SJSA1 (cell line): ENCODE measurements at places on chromosomes 12 and 14. TPM values are rescaled to one million over a fixed set of nuclear protein-coding genes. Genes with fewer than 3 reads are reported as not detected.

DNA sequence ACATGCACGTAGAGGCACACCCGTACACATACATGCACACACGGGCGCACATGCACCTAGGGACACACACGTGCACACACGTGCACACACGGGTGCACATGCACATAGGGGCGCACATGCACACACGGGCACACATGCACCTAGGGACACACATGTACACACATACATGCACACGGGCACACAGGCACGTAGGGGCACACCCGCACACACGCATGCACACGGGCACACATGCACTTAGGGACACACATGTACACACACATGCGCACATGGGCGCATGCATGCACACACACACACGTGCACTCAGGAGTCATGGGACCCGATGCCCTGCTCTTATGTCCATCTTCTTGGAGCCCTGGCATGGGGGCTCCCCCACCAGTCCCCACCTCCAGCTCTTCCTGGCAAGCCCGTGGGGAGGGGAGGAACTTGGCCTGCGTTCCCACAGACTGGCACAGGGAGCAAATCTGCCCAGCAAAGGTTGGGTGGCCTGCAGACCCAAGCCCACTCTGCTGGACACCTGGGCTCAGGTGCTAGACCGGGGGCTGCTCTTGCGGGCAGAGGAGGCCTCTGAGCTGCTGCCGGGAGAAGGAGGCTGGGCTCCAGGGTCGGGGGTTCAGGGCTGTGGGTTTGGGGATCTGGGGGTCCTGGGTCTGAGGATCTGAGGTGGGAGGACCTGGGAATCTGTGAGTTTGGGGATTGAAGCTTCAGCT, 51.4 kb downstream of the KIF26A start:
- no peak overlapping the region for H3K27ac ChIP-seq
- H3K4me3 ChIP-seq, result no peak overlapping the region
- peaks cover 17% of the 10 kb centered on the region for H3K27me3 ChIP-seq
- DNase-seq, result no peak
- H3K36me3 ChIP-seq, result no peaks in the 10 kb centered on the region
- H3K4me1 ChIP-seq, result no peaks in the 10 kb centered on the region

GRCh38 chr14:105012171-105012985, 8.5 kb downstream of the CDCA4 start:
- H3K27ac ChIP-seq, result no peak overlapping the region
- no peaks in the 10 kb centered on the region for H3K27me3 ChIP-seq
- peaks cover 3% of the 10 kb centered on the region; the same call in 1 of the 2 replicates for H3K4me1 ChIP-seq
- peaks cover 90% of the 10 kb centered on the region for H3K36me3 ChIP-seq
- no peak for DNase-seq

GRCh38 chr12:2764398-2764797, 30.4 kb upstream of the FKBP4 start:
- H3K27ac ChIP-seq, result no peak overlapping the region
- H3K4me3 ChIP-seq, result no peak overlapping the region
- H3K36me3 ChIP-seq, result no peaks in the 10 kb centered on the region
- H3K27me3 ChIP-seq, result peaks cover 33% of the 10 kb centered on the region
- no peaks in the 10 kb centered on the region for H3K4me1 ChIP-seq

DNA sequence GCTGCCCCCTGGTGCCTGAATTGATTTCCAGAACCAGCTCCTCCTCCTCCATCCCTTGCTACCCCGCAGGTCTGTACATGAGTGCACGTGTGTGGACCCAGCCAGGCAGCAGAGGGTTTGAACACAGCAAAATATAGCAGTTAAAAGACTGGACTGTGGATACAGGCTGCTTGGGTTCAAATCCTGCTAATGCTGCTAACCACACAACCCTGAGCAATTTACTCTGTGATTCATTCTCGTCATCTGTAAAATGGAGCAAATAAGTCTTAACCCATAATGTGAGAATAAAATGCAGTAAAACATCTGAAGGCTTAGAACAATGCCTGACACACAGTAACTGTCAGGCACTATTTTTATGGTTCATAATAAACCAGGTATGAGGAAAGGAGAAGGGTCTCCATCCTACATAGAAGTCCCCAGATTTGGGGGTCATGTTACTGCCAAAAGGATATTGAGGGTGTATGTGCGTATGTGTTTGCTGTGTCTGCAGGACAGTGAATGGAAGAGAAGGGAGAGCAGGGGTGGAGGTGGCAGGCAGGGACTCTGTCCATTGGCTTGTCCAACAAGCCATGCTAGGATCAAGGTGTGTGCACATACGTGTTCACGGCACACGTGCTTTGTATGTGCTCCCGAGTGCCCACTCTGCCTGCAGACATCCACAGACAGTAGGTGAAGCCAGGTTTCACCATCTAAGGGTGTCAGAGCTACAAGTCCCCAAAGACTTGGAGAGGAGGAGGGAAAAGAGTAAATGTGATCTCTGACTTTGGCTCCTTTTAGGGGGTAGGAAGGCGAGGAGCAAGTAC, 1.5 kb upstream of the STAT6 start:
- peaks cover 32% of the 10 kb centered on the region for H3K4me1 ChIP-seq
- no peaks in the 10 kb centered on the region for H3K27me3 ChIP-seq
- H3K4me3 ChIP-seq, result peak overlapping the region; percentile 46
- H3K36me3 ChIP-seq, result peaks cover 5% of the 10 kb centered on the region; the same call in 1 of the 2 replicates
- H3K27ac ChIP-seq, result peak overlapping the region; percentile 77; the same call in 1 of the 2 replicates
- DNase-seq, result no peak

DNA sequence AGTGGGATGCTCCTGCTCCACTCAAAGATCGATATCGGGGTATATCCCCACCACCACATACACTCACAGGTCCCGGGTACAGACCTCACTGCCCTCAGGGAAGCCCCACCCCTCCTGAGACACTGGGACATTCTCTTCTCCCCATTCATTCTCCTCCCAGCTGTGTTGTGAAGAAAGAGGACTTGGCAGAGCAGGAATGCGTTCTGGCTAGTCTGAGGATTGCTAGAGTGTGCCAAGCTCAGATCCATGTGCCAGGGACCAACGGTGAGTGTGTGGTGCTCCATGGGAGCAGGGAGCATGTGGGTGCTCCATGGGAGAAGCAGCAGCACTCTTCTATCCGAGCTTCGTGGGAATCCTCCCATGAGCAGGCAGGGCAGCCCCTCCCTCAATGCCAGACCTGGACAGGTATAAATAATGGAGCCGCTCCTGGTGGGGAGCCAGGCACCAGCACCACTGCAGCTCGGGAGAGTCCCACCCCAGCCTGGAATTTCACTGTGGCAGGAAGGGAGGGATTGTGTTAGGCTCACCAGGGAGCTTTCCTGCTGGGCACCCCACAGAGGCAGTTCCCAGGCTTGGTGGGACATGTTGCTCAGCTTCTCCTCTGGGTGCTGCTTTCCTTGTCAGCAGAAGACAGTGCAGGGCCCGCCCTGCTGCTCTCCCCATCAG, 2.3 kb upstream of the KRT5 start:
- no peaks in the 10 kb centered on the region for H3K4me1 ChIP-seq
- no peak overlapping the region for H3K4me3 ChIP-seq
- H3K27me3 ChIP-seq, result peaks cover 4% of the 10 kb centered on the region; the same call in 1 of the 2 replicates
- no peak overlapping the region for H3K27ac ChIP-seq
- DNase-seq, result peak; percentile 28

DNA sequence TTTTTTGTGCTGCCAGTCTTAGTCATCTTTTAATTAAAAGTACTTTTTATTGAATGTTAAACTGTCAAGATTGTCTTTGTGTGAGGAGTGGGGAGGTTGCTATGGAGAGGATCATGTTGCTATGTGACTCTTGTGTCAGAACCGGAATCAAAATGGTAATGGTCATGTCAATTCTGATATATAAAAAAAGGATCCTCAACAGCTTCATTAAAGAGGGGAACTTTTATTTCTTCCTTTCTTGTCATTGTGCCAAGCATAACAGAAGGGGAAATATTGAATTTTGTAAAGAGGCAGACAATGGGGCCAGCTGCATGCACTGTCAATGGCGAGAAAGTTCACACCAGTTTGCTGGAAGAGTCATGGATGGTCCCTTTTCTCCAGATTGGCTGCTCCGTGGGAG, 564.8 kb downstream of the VRK1 start:
- H3K4me1 ChIP-seq, result no peaks in the 10 kb centered on the region
- no peak overlapping the region for H3K27ac ChIP-seq
- H3K36me3 ChIP-seq, result no peaks in the 10 kb centered on the region
- no peaks in the 10 kb centered on the region for H3K27me3 ChIP-seq

DNA sequence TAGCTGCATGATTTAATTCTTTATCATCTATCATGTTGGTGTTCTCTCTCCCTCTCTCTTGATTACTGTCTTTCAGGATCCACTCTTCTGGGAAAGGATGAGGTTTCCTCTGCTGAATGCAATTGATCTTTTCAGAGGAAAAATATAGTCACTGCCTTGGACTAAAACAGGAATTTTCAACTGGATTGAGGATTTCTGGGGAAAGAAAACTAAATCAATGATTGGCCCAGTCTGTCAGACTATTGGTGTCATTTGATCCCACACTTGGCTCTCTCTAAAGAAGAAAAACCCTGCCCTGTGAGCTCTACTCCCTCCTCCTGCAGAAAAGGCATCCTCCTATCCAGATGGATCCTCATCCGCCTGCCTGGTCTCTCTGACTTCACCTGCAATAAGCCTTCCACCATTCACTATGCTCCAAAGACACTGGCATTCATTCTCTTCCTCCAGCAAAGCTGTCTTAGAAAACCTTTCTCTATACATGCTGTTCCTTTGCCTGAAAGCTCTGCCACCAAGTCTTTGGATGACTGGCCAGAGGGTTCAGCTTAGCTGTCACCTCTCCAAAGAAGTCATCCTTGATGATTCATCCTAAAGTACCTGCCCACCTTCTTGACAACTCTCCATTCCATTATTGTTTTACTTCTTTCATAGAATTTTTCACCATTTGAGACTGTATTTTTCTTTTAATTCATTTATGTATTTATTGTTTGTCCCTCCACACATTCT, 127.7 kb upstream of the CAND1 start:
- H3K27me3 ChIP-seq, result no peaks in the 10 kb centered on the region; the same call in 1 of the 2 replicates
- DNase-seq, result no peak
- H3K27ac ChIP-seq, result no peak overlapping the region
- no peak overlapping the region for H3K4me3 ChIP-seq

DNA sequence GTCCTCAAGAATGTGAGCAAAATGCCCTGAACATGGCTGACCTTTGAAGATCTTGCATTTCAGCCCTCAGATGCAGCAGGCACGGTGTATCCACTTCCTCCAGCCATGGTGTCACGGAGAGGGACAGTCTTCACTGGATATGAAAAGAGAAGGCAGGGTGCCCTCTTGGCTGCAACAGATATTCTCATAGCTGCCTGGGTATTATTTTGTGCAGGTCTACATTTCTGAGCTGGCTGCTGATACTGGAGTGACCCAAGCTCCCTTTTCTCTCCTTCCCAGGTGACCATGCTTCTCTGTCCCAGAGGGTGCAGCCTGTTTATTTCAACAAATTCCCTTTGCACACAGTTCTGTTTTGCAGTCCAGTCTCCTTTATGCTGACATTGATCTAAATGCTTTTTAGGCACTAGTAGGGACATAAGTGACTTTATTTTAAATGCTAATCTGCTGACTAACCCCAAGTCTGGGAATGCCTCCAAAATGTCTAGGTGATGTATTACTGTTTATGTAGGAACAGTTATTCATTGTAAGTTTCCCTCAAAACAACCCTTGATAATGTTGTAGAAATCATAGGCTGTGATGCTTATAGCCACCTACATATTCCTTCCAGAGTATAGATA, 17.4 kb upstream of the PYGL start:
- peaks cover 25% of the 10 kb centered on the region for H3K4me1 ChIP-seq
- no peak for DNase-seq
- H3K4me3 ChIP-seq, result no peak overlapping the region
- no peaks in the 10 kb centered on the region for H3K27me3 ChIP-seq
- no peak overlapping the region for H3K27ac ChIP-seq
- no peaks in the 10 kb centered on the region for H3K36me3 ChIP-seq

The ZNF410 gene
- 49.2 and 63.1 TPM in 2 replicates for total RNA-seq
